HFF-Myc (cell line): ENCODE measurements at places on chromosomes 3 and 15.

- DNase-seq = peak; percentile 11
These were observed 166.2 kb upstream of the VEPH1 start for GRCh38 chr3:157669416-157669815.

- no peak for DNase-seq
These were observed 85.3 kb upstream of the FXR1 start for GRCh38 chr3:180827171-180827570.

- DNase-seq = no peak
These were observed 730.2 kb downstream of the TUSC7 start for GRCh38 chr3:117439812-117440211.

DNA sequence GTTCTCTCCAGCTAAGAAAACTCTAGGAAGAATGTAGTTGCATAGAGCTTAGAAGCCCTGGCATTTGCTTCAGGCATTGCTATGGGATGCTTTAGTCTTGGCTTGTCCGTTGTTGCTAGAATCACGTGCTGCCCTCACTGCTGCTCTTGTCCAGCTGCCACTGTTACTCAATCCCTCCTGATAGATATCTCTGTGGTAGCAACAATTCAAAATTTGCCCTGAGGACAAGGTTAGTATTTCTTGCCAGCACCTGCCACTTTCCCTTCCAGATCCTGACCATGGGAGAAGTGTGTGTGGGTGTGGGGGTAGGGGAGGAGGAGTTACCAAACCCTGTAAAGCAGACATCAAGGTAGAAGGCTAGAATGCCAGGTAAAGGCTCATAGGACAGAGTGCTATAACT lies 113.8 kb downstream of the PPM1L start:
- DNase-seq = no peak

DNA sequence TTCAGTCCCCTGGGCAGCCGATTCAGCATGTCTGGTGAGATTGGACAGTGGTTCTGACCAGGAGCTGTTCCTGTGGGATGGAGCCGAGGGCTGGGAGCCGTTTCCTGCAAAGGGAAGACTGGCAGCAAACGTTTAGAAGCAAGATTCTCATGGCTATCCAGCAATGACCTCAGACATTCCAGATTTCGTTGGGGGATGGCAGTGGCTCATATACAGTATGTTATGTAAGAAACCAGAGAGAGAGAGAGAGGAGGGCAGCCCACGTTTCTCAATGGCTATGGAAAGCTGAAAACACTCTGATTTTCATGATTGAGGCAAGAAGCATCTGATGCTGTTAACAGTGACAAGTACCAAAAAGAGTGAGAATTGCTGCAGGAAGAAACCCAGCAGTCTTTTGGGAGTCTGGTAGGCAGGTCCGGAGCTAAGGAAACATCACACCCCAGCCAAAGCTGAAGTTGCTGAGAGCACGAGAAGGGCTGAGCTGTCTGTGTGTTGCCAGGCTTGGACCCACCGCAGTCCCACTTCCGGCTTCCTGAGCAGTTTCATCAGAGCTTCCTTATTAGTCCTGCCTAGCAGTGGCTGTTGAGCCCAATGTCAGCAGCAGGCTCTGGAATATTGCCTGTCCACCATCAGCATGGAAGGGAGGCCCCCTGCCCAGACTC lies 25.6 kb upstream of the VPS8 start:
- peak; percentile 54 for DNase-seq
